ENCODE measurements at places on chromosomes 1 and 21. TPM values are rescaled to one million over a fixed set of nuclear protein-coding genes. Genes with fewer than 3 reads are reported as not detected.

Gene ANKRD65
- 1.2 TPM for total RNA-seq

Gene CYP4A22
- total RNA-seq, result not detected

Gene DENND2D
- 4.7 TPM for total RNA-seq

Gene MYOG
- total RNA-seq, result not detected

Gene GUCA2B
- total RNA-seq, result not detected

Gene EDN2
- not detected for total RNA-seq

Gene OR6N1
- total RNA-seq, result not detected

Gene KRTAP12-4
- total RNA-seq, result not detected

Gene FASLG
- not detected for total RNA-seq

Gene PRAMEF27
- not detected for total RNA-seq

Gene NTNG1
- 3.6 TPM for total RNA-seq

Gene PTPN22
- total RNA-seq, result 1.1 TPM

Gene SH2D5
- total RNA-seq, result 1.8 TPM

Gene GJA9
- total RNA-seq, result not detected

DNA sequence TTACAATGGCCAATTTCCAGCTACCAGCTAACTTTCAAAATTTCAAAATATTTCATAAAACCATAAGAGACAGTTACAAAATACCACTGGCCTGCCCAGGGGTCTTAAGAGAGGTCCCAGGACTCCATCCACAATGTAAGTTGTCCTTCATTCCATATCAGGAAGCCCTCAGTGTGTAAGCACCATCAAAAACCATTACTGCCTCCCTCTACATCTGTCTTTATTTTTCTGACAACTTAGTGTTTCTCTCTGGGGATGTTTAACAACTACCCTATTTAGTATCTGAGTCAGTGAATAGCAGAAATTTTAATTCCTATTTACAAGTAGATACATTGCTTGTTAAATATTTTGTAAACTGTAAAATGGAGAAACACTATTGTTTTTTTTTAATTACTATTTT lies 339.3 kb upstream of the ADAMTS5 start:
- no peaks in the 10 kb centered on the region for H3K36me3 ChIP-seq
- H3K27ac ChIP-seq, result no peak overlapping the region
- no peak overlapping the region for H3K4me3 ChIP-seq
- peaks cover under 1% of the 10 kb centered on the region for H3K4me1 ChIP-seq

GRCh38 chr1:41368801-41369200 lies 7.6 kb downstream of the FOXO6 start:
- H3K4me1 ChIP-seq, result no peaks in the 10 kb centered on the region
- H3K36me3 ChIP-seq, result no peaks in the 10 kb centered on the region
- no peak overlapping the region for H3K4me3 ChIP-seq
- H3K27ac ChIP-seq, result no peak overlapping the region

- H3K36me3 ChIP-seq, result peaks cover 17% of the 10 kb centered on the region
- no peak overlapping the region for H3K27ac ChIP-seq
- DNase-seq, result no peak
- no peaks in the 10 kb centered on the region for H3K4me1 ChIP-seq
These were observed 33.8 kb downstream of the PCNX2 start for GRCh38 chr1:233261695-233262094.

- peaks cover 5% of the 10 kb centered on the region for H3K4me1 ChIP-seq
- DNase-seq, result peak; percentile 80
- no peak overlapping the region for H3K4me3 ChIP-seq
These were observed 348.5 kb downstream of the PTPRU start for GRCh38 chr1:29584776-29585175.

DNA sequence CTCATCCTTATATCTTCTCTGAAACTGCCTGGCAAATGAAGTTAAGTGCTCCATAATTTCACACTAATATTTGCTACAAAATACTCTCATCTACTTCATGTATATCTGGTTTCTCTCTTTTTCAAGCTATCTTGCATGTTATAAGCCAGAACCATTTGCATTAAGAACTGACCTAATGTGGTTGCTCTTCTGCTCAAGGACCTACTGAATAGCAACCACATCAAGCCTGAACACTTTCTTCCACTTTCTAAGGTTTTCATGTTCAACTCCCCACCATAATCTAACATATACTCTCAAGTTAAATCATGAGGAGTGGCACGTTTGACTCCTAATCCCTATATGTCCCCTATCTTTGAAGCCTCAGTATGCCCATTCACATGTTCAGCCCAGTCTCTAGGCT lies 27.2 kb downstream of the RGS1 start:
- no peaks in the 10 kb centered on the region for H3K4me1 ChIP-seq
- no peaks in the 10 kb centered on the region for H3K27me3 ChIP-seq
- H3K36me3 ChIP-seq, result no peaks in the 10 kb centered on the region
- no peak overlapping the region for H3K4me3 ChIP-seq
- H3K27ac ChIP-seq, result no peak overlapping the region

DNA sequence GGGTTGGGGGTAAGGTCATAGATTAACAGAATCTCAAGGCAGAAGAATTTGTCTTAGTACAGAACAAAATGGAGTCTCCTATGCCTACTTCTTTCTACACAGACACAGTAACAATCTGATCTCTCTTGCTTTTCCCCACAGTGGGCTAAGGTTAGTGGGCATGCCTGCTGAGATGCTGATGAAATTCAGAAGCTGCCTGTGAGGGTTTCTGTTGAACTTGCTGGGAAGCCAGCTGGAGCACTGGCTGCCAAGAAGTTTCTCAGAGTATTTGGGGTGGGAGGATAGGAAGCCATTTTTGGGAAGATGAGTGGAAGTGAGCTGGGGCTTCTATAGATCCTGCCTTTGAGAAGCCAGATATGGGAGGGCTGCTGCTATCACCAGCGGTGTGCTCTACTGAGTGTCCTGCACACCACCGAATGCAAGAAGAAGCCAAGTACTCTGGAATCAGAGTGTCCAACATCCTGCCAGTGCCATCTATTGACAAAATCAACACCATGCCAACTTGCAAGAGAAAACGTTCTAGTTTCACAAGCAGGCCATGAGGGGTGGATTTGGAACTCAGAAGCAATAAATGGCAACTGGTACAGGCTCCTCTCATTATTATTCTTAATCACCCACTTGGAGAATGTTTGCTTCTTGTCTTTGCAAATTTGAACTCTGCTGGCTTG lies 102.7 kb downstream of the PTPRU start:
- DNase-seq, result no peak
- H3K4me1 ChIP-seq, result no peaks in the 10 kb centered on the region
- H3K4me3 ChIP-seq, result no peak overlapping the region
- peaks cover 31% of the 10 kb centered on the region for H3K27me3 ChIP-seq

DNA sequence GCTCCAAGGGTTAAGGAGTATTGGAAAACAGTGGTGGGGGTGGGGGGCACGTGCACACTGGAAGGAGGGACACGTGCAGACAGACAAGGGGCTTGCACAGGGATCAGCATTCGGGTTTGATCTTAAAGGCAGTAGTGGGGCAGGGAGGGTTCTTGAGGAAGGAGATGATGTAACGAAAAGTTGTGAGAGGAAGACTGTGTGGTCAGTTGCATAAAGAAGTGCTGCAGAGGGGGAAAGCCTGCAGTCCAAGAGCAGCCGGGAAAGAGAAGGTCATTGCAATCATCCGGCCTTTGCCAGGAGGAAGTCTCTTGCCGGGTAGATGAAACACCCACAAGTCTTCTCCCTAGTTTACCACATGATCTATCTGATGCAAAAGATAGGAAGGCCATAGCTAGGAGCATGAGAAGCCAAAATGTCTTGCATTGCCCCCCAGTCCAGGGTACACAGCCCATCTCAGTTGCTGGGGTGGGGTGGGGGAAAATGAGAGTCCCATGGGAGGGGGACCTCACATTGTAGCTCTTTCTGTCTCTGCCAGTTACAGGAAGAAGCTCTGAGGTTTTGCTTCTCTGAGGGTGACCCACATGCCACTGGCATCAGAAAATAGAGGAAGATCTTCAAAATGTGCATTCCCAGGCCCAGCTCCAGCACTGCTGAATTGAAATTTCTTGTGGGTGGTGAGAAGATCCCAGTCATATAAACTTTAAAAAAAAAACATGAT lies 202.5 kb upstream of the RAB4A start:
- H3K36me3 ChIP-seq, result no peaks in the 10 kb centered on the region
- H3K27me3 ChIP-seq, result no peaks in the 10 kb centered on the region
- H3K4me3 ChIP-seq, result no peak overlapping the region
- DNase-seq, result no peak

GRCh38 chr21:42731264-42732032 lies 78.0 kb downstream of the PDE9A start:
- no peak overlapping the region for H3K27ac ChIP-seq
- no peaks in the 10 kb centered on the region for H3K36me3 ChIP-seq
- H3K4me1 ChIP-seq, result no peaks in the 10 kb centered on the region
- peaks cover 33% of the 10 kb centered on the region for H3K27me3 ChIP-seq
- H3K4me3 ChIP-seq, result no peak overlapping the region
- peak; percentile 29 for DNase-seq

- no peaks in the 10 kb centered on the region for H3K4me1 ChIP-seq
- H3K27me3 ChIP-seq, result peaks cover 11% of the 10 kb centered on the region
- no peak overlapping the region for H3K4me3 ChIP-seq
- no peak overlapping the region for H3K27ac ChIP-seq
- DNase-seq, result no peak
These were observed 169.4 kb downstream of the ACTL8 start for GRCh38 chr1:17924578-17924977.

DNA sequence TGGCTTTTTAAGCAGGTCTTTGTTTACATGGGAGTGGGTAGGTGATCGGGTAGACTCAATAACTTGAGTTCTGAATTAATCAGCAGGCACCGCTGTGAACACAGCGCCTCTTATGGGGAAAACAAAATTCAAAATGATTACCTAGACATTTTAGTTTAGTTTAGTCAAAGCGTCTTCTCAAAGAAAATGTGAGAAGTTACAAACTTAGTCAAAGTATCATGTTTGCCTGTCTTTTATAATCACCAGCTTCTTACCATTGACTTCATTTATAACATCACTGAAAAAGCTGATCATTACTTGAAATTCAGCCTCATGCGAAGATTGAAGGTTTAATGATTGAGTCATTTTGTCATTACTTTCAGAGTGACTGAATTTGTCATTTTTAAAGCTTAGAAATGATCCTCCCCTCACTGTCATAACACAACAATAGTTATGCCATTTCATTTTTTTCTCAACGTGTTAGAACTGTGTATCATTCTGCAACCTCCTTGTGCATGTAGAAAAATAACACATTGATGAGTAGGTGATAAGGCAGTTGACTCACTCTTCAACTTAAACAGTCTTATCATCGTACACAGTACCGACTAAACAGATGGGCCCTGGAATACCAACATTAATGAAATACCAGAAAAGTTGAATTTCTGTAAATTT lies 188.5 kb downstream of the NFIA start:
- peaks cover 12% of the 10 kb centered on the region for H3K4me1 ChIP-seq
- no peaks in the 10 kb centered on the region for H3K36me3 ChIP-seq
- H3K27me3 ChIP-seq, result no peaks in the 10 kb centered on the region
- peak overlapping the region; percentile 39 for H3K27ac ChIP-seq
- DNase-seq, result no peak

- no peaks in the 10 kb centered on the region for H3K36me3 ChIP-seq
- H3K27me3 ChIP-seq, result no peaks in the 10 kb centered on the region
- DNase-seq, result no peak
- peaks cover 3% of the 10 kb centered on the region for H3K4me1 ChIP-seq
- H3K4me3 ChIP-seq, result no peak overlapping the region
These were observed 12.5 kb downstream of the CHML start for GRCh38 chr1:241627453-241628259.

DNA sequence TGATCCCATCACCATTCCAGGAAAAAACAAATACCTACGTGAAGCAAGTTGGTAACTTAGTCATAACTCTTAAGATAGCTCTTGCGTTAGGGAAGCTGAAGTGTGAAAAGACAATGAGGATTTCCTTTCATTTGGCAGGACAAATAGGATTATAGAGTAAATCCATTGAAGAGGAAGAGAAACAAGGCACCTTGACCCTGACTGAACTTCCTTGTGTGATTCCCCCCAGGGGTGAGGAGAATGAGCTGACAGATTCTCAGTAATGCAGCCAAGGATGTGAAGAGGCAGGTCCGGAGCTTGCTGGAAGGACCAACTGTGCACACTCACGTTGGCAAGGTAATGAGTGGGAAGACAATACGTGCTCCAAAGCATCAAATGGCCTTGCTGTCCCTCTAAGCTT lies 55.0 kb upstream of the HMCN1 start:
- peaks cover 3% of the 10 kb centered on the region for H3K4me1 ChIP-seq
- H3K27me3 ChIP-seq, result no peaks in the 10 kb centered on the region
- no peaks in the 10 kb centered on the region for H3K36me3 ChIP-seq
- no peak for DNase-seq
- no peak overlapping the region for H3K4me3 ChIP-seq
- no peak overlapping the region for H3K27ac ChIP-seq

GRCh38 chr1:11178021-11179015 lies 10.8 kb upstream of the ANGPTL7 start:
- peaks cover 48% of the 10 kb centered on the region for H3K4me1 ChIP-seq
- peak; percentile 78 for DNase-seq
- no peaks in the 10 kb centered on the region for H3K27me3 ChIP-seq
- peak overlapping the region; percentile 31 for H3K27ac ChIP-seq
- no peaks in the 10 kb centered on the region for H3K36me3 ChIP-seq
